ENCODE measurements at places on chromosomes 2 and 18. TPM values are rescaled to one million over a fixed set of nuclear protein-coding genes. Genes with fewer than 3 reads are reported as not detected.

DYNAP gene
- total RNA-seq, result not detected

GRCh38 chr2:8841932-8842331 is 4.5 kb upstream of the KIDINS220 start:
- no peaks in the 10 kb centered on the region for H3K27me3 ChIP-seq
- H3K4me1 ChIP-seq, result peaks cover 5% of the 10 kb centered on the region
- H3K4me3 ChIP-seq, result no peak overlapping the region
- no peak for DNase-seq
- H3K36me3 ChIP-seq, result no peaks in the 10 kb centered on the region

GRCh38 chr2:150620416-150620815 is 132.9 kb upstream of the RND3 start:
- peaks cover 5% of the 10 kb centered on the region for H3K4me1 ChIP-seq
- H3K4me3 ChIP-seq, result no peak overlapping the region
- no peaks in the 10 kb centered on the region for H3K36me3 ChIP-seq
- H3K27me3 ChIP-seq, result no peaks in the 10 kb centered on the region
- DNase-seq, result no peak

DNA sequence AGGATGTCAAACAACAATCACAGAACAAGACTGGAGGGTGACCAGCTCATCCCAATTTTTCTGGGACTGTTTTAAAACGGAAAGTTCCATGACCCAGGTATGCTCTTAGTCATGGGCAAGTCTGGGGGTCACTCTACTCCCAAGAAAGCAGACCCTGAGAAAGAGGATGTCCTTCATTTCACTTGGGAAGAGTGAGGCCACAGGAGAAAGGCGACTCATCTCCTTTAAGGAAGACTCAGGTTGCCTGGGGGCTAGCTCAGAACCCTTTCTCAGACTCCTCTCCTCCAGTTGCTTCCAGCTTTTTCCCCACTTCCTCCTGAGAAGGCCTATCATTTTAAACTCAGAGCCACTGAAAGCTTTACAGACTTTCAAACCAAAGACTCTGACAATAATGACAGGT is 9.3 kb downstream of the RNF152 start:
- H3K4me1 ChIP-seq, result no peaks in the 10 kb centered on the region
- H3K36me3 ChIP-seq, result no peaks in the 10 kb centered on the region
- DNase-seq, result no peak
- no peak overlapping the region for H3K27ac ChIP-seq
- H3K27me3 ChIP-seq, result no peaks in the 10 kb centered on the region

FOXI3 gene
- not detected for total RNA-seq

- H3K36me3 ChIP-seq, result no peaks in the 10 kb centered on the region
- no peak overlapping the region for H3K27ac ChIP-seq
- H3K4me3 ChIP-seq, result no peak overlapping the region
- DNase-seq, result no peak
- H3K27me3 ChIP-seq, result no peaks in the 10 kb centered on the region
Observed at GRCh38 chr18:10726198-10727068, 200.6 kb downstream of the NAPG start.

DNA sequence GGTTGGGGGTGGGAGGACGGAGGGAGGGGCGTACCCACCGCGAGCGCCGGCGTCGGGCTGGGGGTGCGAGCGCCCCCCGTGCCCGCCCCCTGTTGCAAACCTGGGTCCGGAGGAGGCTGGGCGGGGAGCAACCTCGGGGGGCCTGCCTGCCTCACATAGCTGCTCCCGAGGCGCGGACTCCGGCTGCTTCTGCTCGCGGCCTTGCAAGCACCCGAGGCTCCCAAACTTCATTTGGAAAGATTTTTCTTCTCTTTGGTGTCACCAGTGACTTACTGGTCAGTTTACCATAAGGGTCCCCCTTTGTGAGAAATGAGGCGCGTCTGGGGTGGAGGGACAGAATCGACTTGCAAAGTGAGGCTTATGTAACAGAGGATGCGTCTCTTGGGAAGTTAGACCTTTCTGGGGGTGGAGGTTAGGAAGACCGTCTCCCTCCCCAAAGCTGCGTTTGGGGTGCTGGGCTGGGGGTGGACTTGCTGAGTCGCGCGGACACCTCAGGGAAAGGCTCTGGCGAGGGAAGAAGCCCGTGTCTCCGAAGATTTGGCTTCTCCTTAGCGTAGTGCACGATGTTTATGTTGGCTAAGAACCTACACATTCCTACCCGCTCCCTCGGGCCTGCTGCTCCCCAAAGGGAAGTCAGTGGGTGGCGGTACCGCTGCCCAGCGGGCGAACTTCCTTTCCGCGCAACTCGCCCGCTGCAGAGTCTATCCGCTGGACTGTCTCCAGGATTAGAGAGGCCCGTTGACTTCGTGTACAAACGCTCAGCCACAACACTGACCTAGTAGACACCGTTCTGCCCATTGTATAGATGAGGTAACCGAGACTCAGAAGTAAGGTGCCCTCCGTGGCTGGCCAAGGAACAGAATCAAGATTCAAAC is 559 bp downstream of the TMEM37 start:
- peak; percentile 50 for DNase-seq
- peaks cover 52% of the 10 kb centered on the region for H3K4me1 ChIP-seq
- H3K4me3 ChIP-seq, result peak overlapping the region; percentile 55
- H3K36me3 ChIP-seq, result no peaks in the 10 kb centered on the region
- H3K27ac ChIP-seq, result peak overlapping the region; percentile 88

DNA sequence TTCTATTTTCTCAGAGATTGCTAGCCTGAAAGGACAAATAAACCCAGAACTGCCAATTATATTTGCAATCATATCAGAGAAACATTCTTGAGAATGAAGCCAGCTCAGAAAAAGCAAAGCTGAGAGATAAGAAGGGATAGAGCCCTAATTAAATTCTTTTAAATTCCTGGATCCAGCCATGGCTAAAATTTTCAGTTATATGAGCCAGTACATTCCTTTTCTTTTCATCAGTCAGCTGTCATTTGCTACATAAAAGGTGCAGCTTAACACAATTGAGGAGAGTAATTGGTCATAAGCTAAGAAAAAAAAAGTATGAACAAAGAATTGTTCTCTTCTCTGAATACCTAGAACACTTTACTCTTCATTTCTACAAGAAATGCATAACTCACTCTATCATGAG is 303.5 kb upstream of the FIGN start:
- no peaks in the 10 kb centered on the region for H3K4me1 ChIP-seq
- no peak for DNase-seq
- H3K27me3 ChIP-seq, result no peaks in the 10 kb centered on the region
- no peak overlapping the region for H3K4me3 ChIP-seq

GRCh38 chr2:101256316-101256715 is 3.6 kb downstream of the CNOT11 start:
- H3K27ac ChIP-seq, result no peak overlapping the region
- H3K4me3 ChIP-seq, result no peak overlapping the region
- peaks cover 34% of the 10 kb centered on the region for H3K4me1 ChIP-seq
- DNase-seq, result no peak

GRCh38 chr2:170141865-170142264 is 36.1 kb upstream of the MYO3B start:
- H3K4me3 ChIP-seq, result no peak overlapping the region
- no peaks in the 10 kb centered on the region for H3K36me3 ChIP-seq
- H3K27ac ChIP-seq, result no peak overlapping the region
- H3K27me3 ChIP-seq, result no peaks in the 10 kb centered on the region
- DNase-seq, result no peak

DNA sequence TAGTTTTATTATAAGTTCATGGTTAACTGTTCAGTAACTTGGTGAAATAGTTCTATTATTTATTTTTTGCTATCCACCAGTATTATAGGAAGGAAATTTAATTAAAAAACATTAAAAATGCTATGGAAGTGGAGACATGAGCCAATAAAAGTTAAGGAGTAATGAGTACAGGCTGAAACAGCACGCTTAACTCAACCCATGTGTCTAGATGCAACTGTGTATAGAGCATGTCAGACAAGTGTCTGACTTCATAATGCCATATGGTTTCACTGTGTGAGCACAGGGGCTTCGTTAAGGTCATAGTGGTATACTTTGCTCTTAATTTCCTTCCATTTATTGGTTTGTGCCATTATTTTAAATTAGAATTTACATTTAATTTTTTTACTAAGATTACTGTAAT is 566.8 kb upstream of the NRP2 start:
- H3K4me3 ChIP-seq, result no peak overlapping the region
- H3K4me1 ChIP-seq, result no peaks in the 10 kb centered on the region
- no peak for DNase-seq
- no peaks in the 10 kb centered on the region for H3K36me3 ChIP-seq
- H3K27ac ChIP-seq, result no peak overlapping the region
- H3K27me3 ChIP-seq, result no peaks in the 10 kb centered on the region
